Cardiac fibroblast (primary cell): ENCODE measurements at places on chromosomes 16 and 17.

GRCh38 chr17:42798383-42799380, at the start of the genes CNTD1 and COA3:
TSS of gene CNTD1 (plus strand) at chr17:42798861. CDS start at chr17:42799068, 207 bp downstream.
TSS of gene COA3 (minus strand) at chr17:42798704. CDS start at chr17:42798681, 23 bp downstream.
- peak; percentile 85 for DNase-seq

DNA sequence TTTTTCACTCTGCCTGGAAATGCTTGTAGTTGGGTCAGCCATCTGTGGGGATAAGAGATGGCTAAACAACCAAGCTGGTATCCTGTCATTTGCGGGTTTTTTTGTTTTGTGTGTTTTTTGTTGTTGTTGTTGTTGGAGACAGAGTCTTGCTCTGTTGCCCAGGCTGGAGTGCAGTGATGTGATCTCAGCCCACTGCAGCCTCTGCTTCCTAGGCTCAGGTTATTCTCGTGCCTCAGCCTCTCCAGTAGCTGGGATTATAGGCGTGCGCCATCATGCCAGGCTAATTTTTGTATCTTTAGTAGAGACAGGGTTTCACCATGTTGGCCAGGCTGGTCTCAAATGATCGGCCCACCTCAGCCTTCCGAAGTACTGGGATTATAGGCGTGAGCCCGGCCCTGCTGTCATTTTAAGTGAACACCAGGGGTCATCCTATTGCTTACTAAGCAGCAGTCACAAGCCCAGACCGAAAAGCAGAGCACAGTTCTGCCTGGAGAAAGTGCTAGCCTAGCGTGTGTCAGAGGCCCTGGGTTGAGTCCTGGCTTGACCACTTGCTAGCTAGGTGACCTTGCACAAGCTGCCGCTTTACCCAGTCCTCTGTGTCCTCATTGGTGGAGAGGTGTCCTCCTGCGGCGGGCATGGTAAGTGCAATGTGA, 4.6 kb downstream of the SMCR8 start:
- DNase-seq, result peak; percentile 84

DNA sequence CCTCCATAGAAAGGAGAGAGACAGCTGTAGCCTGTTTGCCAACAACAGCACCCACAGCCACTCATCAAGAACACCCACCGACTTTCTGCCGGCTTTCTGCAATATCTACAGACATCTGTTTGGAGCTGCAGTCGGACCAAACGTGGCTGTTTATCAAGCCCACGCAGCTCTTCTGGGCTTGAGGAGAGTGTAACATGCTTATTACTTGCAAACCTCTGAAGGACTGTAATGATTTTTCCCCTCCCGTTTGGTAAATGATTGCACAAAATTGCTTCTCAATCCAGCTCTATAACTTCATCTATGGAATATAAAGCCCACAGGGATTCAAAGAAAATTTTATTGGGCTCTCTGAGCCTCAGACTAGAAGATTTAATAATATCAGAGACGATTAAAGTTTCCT, 100.5 kb downstream of the VAT1L start:
- DNase-seq, result no peak

- no peak for DNase-seq
These were observed 318.1 kb upstream of the GOT2 start for GRCh38 chr16:59052231-59052630.

DNA sequence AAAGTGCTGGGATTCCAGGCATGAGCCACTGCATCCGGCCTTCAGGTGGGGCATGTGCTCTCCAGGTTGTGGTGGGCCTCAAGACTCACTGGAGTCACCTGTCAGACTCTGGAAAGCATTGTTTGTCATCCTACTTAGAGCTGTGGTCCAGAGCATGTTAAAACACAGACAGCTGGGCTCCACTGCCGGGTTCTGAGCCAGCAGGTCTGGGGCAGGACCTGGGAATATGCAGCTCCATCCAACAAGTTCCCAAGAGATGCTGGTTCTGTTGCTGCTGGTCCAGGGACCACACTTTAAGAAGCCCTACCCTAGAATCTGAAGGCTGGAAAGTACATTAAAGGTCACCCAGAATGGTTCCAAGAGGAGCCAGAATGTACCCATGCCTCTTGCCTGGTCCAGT, 75.3 kb downstream of the GAS7 start:
- DNase-seq, result no peak

- no peak for DNase-seq
These were observed 378.8 kb downstream of the SLC39A11 start for GRCh38 chr17:72713701-72714100.

GRCh38 chr17:30021708-30022317, 80.4 kb downstream of the EFCAB5 start:
- peak; percentile 70 for DNase-seq

- no peak for DNase-seq
These were observed 20.7 kb downstream of the GAA start for GRCh38 chr17:80122026-80122575.

GRCh38 chr17:69078864-69079263, 18.1 kb upstream of the ABCA9 start:
- no peak for DNase-seq
